Activated T-helper 1 cell treated with Interleukin-2 at 50 U/mL for 16 hours (primary cell): ENCODE measurements at places on chromosomes 7 and 10.

DNA sequence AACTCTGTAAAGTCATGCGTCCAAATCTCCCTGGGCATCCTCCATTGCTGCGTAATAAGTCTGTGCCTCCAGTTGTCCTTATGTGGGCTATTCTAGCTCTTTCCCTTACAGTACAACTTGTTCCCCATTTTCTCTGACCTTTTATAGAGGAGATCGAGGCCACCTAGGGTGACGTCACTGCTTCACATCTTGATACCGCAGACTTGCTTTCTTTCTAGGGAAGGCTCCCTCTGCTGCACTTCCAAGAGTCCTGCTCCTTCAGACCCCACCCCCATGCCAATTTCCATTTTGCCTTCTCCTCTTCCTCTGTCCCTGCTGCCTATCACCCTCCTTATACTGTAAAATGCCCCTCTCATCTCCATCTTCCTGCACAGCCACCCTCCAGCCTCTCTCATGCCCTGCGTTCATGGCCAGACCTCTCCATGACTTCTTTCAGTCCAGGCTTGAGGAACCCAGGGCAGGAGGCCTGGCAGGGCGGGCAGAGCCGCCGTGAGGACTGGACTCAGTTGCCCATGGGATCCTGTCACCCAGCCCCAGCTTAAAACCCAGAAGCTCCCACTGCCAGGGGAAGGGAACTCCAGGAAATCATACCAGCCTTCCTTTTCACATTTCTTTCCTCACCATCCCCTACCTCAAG is 57.5 kb downstream of the CAMK1D start:
- DNase-seq: no peak

DNA sequence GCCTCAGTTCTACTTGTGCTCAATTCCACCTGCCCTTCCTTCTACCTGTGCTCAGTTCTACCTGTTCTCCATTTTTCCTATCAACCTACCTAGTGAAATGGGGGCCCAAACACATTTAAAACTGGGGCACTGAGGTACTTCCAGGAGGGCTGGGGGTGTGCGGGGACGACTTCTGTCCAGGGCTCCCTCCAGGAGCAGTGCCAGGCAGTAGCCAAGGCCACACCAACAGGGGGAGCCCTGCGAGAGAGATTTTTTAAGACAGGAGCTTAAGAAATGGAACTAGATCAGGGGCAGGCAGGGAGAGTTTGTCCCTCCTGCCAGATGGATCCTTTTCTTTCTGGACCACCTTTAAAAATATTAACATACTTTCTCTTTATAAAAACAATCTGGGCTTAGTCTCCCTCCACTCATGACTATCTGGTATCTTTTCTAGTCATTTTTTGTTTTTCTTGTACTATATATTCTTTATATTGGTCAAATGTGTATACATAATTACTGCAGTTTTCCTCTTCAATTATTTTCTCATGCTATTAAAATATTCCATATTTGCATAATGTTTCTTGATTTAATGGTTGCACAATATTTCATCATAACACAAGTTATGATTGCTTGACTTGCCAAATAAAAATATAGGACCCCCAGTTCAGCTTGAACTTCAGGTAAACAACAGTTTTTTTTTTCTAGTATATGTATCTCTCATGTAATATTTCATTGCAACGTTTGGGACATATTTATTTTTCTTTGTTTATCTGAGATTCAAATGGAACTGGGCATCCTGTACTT is 47.3 kb upstream of the INSYN2A start:
- DNase-seq: peak; percentile 1

DNA sequence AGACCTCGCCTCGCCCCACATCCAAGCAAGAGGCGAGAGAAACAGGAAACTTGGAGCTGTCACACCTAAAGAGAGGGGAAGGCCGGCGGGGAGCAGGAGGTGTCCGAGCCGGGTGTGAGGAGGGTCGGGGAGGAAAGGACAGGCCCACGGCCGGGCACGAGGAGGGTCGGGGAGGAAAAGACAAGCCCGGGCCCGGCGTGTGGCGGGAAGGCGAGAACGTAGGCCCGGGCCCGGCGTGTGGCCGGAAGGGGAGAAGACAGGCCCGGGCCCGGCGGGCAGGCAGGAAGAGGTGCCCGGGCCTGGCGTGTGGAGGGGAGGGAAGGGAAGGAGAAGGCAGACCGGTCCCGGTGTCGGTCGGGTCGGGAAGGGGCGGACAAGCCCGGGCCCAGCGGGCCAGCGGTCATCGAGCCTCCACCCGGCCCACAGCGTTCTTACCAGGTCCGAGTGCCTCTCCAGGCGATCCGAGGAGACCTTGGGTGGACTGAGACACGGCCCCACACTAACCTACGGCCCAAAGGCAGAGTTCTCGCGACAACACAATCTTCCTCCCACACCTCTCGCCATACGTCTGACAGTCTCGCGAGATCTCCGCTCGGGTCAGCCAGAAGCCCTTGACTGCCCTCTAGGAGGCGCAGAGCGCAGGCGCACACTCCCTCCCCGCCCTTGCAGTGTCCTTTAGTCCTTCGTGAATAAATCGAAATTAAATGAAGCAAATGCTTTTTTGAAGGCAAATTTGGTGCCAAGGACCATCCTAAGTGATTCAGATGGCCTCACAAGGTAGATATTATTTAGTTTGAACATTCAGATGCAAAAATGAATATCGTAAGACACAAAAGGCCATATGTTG is at the start of gene NCOA4:
TSS of gene NCOA4 (minus strand) at position 533 of the 847 bp plus-strand sequence. CDS start 13,943 bp downstream, outside the sequence.
- DNase-seq: peak; percentile 92

DNA sequence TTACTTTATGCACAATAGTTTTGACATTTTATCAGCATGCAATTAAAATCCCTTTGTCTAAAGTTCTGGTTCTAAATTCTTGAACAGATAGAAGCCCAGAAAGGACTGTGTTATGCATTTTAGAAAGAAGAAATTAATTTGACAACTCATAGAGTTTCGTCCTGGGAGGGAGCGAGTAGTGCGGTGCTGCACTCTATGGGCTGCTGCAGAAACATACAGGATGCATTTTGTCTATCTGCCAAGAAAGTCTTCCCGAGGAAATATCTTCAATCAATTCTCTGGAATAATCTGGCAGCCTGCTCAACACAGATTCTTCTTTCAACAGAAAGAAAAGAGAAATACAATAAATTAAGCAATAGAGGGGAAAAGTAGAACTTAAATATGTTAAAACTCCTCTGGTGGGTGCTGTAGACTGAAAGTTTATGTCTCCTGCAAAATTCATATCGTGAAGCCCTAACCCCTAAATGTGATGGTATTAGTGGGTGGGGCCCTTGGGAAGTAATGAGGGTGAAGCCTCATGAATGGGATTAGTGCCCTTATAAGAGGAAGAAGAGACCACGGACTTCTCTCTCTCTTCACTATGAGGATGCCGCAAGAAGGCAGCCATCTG is 39.0 kb upstream of the IFRD1 start:
- DNase-seq: no peak
